NCI-H1694 (cell line): ENCODE measurements at places on chromosomes 3 and 15.
A peak's percentile ranks its signal among the peaks of the same experiment; 100 is the strongest.

DNA sequence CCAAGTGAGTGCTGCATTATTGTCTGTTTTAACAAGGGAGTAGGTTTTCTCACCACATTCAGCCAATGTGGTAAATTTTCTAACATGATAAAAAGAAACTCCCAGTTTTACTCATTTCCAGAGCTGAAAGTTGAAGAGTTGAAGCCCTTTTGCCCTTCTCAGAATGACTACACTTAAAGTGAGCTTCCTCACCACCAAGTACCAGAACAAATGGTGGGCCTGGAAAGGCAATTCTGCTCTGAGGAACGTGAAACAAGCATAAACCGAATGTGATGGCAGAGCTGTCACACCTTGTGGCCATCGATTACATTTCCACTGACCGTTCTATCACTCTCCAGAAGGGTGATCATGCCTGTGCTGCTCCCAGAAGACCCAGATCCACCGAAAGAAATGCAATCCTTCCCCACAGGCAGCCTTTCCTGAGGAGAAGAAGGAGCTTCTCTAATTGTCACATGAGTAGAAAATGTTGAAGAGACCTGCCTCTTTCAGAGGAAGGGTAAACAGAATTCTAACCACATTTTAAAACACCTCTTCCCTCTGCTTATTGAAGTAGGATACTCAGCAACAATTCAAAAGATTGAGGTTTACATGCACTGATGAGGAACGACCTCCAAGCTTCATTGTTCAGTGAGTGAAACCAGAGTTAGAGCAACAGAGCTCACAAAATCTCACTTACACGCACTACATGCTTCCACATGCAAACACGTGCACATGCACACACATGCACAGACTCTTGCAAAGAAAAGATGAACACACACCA is 21.4 kb upstream of the CCR9 start:
- no peak for DNase-seq

DNA sequence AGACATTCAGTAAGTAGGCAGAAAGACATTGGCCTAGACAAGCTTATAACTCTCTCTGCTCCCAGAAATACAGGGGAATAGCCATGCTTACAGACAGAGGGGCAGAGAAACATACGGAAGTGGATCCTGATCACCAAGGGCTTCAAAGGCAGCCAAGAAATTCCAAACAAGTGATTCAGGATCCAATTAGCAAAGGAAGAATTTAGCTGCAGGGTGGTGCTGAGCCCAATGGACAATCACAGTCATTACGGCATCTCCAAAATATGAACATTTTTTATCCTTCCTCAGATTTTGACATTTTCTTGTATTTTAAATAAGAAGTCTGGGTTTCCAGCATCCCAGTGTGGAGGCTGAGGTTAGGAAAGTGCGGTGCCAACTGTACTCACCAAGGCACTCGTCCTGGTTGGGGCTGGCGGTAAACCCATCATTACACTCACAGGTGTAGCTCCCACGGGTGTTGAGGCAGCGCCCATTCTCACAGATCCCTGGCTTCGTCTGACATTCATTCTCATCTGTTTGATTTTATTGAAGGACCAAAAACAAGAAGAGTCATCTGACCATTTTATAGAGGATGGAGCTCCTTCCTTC is 96.8 kb downstream of the DUT start:
- no peak for DNase-seq

GRCh38 chr3:30996467-30996866 is 102.0 kb upstream of the GADL1 start:
- no peak for DNase-seq

DNA sequence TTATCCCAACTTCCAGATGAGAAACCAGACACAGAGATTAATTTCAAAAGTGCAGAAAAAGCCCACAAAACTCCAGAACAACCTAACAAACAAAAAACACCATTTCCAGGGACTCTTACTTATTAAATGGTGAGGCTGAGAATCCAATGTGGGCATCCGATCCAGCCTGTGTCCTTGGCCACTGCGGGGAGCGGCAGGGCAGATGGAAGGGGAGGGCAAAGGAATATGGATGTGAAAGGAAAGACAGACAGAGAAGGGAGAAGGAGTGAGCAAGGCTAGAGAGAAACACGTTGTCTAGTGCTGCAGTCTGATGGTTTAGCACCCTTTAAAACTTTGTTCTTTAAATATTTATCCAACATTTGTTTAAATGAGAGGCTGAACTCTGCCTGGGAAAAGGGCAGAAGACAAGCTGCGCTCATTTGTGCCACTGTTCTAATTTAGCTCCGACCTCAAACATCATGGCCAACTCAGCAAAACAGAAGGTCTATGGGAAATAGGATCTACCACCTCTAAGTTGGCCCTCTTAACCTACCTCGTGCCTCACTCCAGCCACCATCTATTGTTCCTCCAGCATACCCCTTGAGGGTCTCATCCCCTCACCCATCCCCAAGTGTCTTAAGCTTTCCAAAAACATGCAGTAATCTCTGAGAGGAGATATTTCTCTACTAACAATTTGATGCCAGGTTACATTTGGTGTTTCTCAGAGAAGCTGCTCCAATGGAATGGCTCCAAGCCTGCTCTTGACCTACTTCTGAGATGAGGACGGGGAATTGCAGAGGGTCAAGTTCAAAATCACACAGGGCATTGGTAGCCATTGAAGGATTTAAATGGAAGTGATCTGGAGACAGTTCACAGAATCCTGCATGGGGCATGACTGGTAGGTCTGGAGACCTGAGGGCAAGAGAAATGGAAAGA is 77.4 kb downstream of the CD47 start:
- DNase-seq, result no peak

- no peak for DNase-seq
Observed at GRCh38 chr15:64429448-64429847, 30.9 kb upstream of the ZNF609 start.

DNA sequence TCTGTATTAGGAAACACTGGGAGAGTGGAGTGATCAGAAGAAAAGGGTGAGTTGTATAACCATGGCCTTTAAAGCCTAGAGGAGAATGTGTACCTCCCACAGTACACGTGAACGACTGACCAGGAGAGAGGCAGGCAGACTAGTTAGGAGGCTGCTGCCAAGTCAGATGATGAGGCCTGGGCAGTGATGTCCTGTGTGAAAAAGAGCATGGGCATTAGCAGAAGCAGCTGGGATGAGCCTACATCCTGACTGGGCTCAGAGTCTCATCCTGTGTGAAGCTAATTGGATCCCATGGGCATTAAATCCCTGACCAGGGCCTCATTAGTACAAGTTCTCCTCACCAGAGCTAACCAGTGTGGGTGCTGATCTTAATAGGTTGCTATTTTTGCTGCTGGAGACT is 89.1 kb upstream of the SLC2A2 start:
- no peak for DNase-seq

DNA sequence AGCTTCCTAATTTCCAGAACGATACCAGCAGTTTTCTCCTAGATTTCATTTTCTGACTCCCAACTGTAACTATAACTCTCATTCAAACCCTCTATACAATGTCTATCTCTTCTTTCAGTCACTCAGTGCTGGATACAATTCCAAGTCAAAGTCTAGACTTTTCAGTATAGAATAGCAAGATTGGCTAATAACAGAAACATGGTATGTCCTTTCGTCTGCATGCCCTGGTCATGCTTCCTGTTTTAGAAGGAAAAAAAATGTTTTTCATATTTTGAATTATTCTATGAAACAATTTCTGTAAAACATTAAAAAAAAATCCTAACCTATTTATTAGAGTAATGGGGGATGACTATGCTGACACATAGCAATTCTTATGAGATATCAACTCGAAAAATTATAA is 180.0 kb downstream of the KCNAB1 start:
- no peak for DNase-seq

DNA sequence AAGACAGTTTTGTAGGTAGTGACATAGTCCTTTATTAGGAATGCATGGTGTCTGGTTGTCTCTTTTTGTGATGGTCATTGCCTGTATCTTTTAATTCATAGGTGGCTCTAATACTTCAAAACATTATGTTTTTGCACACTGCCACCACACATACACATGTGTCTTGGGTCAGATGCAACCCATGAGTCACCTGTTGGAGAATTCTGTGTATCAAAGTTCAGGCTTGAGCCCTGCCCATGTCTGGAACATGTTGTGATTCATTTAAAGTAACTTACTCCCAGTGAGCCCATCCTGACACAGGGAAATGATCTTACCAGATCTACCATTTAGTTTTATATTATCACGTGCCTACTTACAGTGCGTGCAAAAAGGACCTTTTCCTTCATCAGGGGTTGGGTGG is 142.7 kb downstream of the GHSR start:
- DNase-seq, result no peak

DNA sequence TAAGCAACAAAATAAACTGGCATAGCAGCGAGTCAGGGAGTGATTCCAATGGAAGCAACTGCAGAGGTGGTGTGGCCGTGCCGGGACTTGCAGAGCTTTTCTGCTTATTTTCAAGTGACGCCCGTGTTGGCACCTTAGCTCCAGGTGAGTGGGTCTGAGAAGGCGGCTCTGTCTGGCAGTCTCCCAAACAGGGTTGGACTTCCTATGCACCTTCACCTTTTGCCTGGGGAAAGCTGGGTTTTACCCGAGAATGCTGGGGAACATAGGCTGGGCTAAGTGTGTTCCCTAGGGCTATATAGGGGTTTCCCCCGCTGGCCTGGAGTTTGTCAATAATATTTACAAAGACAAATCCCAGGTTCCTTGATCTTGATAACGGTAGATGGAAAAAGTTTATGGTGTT is 179.9 kb upstream of the TBL1XR1 start:
- DNase-seq, result no peak

DNA sequence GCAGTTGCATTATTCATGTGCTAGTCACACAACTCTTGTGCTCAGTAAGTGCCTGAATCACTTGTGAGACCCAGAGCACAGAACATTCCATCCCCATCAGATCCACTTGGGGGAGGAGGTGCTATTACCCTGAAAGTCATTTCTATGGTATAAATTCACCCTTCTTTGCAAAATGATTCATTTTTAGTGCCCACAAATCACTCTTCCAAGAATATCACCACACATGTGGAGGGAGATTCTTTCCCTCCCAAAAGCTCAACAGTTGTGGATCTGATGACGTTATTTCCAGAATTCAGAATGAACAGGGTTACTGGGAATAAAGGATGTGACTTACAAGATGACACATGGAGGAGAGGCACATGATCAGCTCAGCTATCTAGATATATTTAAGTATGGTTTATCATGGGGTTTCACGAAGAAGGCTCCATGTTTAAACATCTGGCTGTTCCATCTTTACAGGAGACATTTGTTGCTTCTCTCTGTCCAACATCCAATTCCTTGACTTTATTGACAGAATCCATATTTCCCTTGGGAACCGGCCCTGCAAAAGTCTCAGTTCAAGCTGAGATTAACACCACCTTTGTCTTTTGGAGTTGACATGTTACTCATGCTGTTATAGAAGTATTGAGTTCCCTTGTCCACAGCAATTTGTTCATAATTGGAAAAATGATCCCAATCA is 214.2 kb upstream of the PROK2 start:
- no peak for DNase-seq

DNA sequence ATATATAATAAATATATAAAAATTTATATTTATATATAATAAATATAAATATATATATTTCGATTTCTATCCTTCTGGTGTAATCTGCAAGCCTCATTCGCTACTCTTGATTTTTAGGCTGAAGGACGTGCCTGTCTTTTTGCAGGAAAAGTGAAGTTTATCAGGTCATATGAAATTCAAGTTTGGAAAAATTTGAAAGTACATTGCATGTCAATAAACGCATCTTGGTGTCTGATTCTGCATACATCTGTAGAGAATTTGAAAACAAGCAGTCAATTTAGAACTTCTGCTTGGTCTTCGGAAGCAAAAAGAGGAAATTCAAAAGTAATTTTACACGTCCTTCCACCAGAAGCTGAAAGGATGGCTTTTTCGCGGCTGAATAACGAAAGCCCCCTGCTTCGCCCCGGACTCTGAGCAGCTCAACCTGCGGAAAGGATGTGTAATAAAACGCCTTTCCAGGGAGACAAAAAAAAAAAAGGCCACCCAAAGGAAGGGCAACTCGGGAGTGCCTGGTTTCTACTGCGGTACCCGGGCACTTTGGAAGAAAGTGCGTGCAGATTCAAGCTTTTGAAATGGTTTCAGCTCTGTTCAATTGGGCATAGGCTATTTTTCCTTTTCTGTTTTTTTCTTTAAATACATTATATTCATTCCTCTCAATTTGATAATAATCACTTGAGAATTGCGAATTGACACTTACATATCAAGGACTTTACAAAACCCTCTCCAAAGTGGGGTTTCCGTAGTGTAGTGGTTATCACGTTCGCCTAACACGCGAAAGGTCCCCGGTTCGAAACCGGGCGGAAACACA is 1.5 kb upstream of the MYNN start:
- DNase-seq, result peak; percentile 92

- no peak for DNase-seq
Observed at GRCh38 chr3:89504432-89504831, 397.0 kb downstream of the EPHA3 start.

DNA sequence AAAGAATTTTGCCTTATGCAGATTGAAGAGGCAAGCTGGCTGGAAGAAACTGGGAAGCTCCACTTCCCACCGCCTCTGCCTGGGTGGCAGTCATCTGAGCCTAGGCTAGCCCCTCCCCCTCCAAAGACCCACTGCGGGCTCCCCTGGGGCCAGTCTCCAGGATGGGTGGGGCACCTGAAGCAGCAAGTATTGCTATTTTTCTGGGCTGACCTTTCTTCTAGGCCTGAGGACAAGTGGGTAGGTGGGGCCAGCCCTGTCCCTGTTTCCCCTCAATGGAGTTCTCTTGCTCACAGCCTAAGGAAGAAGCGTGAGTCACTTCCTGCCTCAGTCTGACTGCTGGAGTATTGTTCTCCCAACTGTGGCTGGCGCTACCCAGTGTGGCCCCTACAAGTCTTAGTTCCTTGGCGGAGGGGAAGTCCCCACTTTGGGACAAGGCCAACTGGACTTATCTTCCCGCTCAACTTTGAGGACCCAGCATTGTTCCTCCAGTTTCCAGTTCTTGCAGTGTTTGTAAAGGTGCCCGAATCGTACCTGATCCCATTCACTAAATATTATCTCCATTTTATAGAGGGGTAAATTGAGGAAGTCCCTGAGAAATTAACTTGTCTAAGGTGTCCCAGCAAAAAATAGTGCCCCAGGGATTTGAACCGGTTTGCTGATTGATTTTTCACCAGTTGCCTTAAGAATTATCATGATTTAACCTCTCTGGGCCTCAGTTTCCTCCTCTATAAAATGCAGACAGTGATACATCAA is 1.4 kb downstream of the FURIN start:
- no peak for DNase-seq

GRCh38 chr3:127137113-127137512 is 55.8 kb upstream of the PRR23E start:
- no peak for DNase-seq

DNA sequence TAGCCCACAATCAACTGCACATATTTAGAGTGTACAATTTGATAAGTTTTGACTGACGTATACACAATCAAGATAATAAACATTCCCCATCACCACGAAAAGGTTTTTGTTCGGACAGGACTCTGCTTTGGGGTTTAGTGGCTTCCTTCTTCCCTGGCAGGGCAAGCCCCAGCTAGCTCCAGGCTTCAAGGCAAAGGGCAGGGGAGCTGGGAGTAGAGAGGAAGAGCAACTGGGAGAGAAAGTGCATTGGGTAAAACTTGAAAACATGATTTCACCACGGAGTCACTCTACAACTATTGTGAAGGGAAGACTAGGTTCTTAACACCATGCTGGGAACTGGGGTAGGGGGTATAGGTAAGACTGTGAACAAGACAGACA is 185.1 kb upstream of the UBE2E1 start:
- DNase-seq, result no peak

GRCh38 chr3:114178770-114179368 is at the start of gene DRD3:
Gene DRD3, minus strand, starts transcription at chr3:114179052. Its CDS starts 7,060 bp downstream, at chr3:114171992.
- no peak for DNase-seq

GRCh38 chr3:31462050-31462569 is 70.6 kb upstream of the STT3B start:
- no peak for DNase-seq
